ENCODE measurements at places on chromosomes 5 and 9.

GRCh38 chr5:125835293-125836172, 587.7 kb upstream of the GRAMD2B start:
- no peak for DNase-seq

DNA sequence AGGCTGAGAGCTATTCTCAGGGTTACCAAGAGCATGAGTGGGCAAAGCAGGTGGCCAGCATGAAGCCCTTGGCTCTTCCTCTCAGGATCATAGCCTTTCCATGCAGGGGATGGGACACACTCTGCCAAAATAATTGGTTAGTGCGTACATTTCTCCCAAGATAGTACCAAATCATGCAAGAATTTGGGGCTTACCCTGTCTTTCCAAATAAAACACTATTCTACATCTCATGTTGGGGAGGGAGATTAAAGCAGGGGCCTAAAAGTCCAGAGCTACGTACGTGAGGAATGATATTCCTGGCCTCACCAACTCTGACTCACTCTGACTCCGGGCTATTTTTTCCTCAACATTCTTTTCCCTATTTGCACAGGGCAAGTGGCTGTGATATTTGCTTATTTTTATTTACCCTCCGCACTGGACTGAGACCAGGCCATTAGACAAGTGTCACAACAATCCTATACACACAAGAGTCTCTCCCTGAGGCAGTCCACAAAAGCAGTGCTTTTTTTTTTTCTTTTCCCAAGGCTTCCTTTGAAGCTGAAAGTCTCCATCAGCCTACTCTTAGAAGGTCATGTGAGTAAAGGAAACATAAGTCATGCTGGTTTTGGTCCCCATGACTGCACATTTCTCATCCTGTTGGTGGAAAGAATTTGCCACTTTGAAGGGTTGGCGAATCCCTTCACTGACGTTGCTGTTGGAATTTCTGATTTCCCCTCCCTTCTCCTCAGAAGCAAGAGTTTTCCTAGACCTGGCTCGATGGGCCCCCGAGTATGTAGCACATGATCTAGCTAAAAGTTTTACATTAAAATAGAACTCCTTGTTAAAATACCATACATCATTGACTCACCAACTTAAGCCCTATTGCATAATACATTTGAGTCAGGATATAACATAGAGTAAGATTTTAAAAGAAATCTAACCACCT, 40.0 kb downstream of the TMEM252 start:
- no peak for DNase-seq

GRCh38 chr5:179407191-179408175, 62.2 kb upstream of the ADAMTS2 start:
- DNase-seq = no peak

DNA sequence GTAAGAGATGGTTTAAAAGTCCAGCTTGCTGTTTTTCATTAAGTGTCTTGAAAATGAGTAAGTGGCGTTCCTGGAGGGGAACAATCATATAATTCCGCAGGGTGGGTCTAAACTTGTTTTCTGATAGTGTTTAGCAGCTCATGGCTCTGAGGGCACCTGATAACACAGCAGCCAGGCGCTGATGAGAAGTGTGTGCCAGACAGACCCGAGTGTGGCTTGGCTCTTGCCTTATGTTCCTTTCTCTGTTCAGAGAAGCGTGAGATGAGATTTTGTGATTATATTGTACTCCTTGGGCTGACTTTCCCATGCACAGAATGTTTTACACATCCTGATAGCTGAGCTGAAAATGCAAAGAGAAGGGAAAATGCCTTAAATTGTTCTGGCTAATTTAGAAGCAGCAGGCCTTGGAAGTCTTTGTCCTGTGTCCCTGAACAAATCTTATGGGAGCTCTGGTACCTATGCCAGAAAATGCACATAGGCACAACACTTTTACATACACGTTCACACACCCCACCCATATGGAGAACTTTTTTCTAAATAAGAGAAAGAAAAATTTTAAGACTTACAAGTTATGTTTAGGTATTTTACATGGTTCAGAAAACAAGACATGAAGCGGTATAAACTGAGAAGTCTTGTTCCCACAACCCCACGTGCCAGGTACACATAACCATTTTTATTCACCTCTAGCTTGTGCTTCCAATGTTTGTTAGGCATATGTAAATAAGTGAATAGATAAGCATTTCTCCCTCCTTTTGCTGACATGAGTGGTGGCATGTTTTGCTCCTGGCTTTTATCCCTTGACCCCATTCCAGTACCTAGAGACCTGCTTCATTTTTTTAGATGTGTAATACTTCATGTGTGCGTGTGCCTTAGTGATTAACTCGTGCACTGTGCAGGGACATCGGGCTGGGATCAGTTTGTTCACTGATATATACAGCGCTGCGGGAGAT, 152.2 kb upstream of the OTULINL start:
- no peak for DNase-seq

GRCh38 chr9:81649475-81650240, 39.7 kb downstream of the TLE1 start:
- DNase-seq = no peak

DNA sequence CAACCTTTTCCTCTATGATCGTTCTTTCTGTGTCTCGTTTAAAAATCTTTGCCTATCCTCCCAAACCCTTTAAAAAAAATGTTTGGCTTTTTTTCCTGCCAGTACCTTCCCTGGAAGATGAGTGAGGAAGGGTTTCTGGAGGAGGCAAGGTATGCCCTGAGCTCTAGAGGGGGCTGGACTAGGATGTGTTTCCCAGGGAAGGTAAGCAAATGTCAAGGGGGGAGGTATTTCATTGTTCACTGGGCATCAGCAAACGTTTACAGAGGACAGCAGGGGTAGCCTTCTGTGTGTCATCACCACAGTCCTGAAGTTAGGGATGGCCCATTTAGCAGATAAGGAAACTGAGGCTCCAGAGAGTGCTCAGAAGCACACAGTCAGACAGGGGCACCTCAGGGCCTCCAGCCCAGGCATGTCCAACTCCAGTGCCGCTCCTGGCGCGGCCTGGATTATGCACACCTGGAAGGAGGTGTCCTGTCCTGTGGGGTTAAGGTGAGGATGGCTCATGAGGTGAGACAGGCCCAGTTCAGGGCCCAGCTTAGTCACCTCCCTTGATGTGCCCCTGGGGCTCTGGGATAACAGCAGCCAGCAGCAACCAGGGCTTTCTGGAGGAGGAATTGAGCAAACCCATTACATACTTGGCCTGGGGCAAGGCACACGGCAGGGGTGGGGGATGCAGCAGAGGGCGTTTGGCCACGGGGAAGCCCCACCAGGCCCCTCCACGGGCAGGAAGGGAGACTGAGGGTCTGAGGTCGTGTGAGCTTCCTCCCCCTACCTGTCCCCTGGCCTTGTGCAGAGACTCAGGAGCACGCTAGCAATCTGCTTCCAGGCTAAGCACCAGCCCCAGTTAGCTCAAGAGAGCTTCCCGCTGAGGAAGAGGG, 100.3 kb upstream of the LMX1B start:
- no peak for DNase-seq

DNA sequence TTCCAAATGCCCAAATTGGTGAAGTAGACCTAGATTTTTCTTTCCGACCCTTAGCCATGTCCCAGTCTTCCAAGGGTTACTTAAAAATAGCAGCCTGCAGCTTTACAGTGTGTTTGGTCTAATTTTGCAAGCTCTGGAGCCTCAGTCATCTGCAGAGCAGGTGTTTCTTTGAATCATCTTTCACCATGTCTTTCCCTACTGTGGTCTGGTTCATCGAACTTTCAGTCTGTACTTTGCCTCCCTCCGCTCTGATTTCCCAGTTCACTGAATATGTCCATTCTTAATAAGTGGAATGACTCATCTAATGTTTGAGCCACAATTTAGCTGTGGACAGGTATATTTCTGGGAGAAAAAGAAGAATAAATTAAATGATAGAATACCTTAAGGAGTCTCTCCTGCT, 1060.7 kb downstream of the EFNA5 start:
- DNase-seq = no peak

- no peak for DNase-seq
Measured at GRCh38 chr5:170479484-170479883, 24.3 kb upstream of the KCNIP1 start.

DNA sequence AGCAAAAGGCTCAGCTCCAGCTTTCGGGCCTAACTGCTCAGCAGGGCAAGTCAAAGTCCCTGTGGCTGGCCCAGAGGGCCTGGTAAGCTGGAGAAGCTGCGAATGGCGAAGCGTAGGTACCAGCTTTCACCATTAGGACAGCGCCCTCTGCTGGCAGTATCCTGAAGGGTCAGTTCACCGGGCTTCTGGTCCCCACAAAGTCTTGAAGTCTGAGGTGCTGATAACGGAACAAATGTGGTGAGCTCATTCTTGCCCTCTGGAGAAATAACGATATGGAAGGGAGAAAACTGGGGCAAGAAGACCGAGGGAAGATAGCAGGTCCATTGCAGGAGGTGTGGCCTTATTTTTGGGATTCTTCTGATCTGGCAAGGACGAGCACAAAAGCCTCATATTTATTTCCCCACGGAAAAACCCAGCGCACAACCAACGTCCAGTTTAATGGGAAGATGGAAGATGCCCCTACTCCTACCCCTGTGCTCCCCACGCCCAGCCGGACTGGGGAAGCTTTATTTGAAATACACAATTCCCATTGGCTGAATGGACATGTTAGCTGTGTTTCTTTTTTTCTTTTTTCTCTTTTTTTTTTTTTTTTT, 7.2 kb downstream of the SOWAHA start:
- peak; percentile 77 for DNase-seq

- no peak for DNase-seq
Measured at GRCh38 chr5:74303578-74303977, 336.9 kb downstream of the ENC1 start.

DNA sequence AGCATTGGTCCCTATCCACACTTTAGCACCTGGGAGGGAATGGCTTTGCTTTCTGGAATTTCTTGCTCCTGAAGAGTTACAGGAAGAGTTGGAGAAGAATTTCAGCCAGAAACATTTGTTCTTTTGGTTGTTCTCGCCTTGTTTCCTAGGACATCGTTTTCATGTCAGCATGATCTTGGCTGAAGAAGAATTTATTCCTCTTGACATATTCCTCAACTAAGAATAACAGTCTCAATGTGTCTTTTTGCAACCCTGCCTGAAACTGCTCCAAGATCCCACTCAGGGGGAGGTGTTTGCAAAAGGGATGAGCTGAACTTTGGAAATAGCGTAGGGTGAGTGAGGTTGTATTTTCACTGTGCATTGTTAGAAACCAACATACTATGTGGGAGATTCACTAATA, 26.1 kb downstream of the MAMDC2 start:
- no peak for DNase-seq

GRCh38 chr5:140674211-140674610, 835 bp upstream of the DND1 start:
- no peak for DNase-seq

DNA sequence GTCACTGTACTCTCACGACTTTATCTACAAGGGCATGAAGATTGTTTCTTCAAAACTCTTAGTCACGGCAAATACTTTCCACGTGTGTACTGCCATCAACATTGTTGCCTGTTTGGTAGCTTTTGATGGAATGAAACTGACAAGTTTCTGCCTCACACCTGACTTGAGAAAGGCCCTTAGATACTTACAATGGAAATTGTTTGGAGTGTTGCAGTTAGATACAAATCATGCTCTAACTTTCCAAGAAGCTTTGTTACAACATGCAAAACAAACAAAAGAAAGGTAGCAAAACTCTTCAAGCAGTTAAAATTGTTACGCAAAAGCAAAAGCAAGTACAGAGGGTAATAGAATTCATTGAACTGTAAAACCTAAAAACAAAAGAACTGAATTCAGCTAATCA, 91.1 kb upstream of the TLE4 start:
- no peak for DNase-seq

DNA sequence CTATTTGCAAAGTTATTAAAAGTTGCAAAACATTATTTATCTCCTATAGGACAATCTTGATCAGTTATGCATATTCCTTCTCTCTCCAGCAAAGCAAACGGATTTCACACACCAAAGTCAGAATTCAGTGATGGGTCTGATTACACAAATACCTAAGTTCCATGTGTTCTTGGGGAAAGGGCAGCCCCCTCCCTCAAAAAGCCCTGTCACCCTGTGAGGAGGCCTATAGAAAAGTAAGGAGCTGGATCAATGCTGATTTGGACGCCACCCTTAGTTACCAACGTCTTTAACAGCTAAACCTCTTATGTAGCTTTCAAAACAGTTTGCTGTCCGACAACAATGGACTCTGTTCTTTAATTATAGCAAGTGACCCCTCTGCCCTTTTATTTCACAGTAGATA, 6.4 kb downstream of the ZNF608 start:
- no peak for DNase-seq

DNA sequence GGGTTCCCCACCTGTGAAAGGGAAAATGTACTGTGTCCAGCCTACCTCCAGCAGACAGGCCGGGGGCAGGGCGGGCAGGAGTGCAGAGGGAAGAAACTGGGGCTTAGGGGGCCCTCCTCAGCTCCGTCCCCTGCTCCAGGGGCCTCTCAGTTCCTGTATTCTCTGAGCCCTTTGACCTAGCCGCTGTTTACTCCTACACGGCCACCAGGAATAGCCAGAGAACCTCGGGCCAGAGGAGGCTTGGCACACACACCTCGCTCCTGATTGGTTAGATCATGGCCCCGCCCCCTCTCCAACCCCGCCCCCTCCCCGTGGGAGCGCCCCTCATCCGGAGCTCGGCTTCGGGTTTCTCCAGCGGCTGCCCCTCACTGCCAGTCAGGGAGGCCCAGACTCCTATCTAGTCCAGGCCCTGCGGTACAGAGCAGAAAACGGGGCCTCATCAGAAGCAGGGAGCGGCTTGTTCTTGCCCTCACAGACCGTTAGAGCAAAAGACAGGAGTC, 2.2 kb downstream of the ST6GALNAC6 start:
- DNase-seq = no peak

DNA sequence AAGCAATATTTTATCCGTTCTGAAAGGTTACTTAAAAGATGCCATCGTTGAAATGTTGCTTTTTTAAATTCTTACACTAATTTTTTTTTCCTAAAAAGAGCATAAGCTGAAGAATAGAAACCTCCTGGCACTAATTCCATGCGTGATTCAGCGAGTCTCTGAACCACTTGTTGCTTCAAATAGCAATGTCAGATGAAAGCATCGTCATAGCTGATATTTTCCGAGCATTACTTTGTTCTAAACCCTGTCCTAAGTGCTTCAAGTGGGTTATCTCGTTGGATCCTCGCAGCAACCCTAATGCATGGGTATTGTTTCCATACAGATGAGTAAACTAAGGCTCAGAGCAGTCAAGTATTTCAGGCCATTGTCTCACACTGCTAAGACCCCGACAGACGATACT, 79.7 kb downstream of the CDH6 start:
- no peak for DNase-seq

GRCh38 chr9:72924154-72924790, 28.6 kb downstream of the ALDH1A1 start:
- no peak for DNase-seq

DNA sequence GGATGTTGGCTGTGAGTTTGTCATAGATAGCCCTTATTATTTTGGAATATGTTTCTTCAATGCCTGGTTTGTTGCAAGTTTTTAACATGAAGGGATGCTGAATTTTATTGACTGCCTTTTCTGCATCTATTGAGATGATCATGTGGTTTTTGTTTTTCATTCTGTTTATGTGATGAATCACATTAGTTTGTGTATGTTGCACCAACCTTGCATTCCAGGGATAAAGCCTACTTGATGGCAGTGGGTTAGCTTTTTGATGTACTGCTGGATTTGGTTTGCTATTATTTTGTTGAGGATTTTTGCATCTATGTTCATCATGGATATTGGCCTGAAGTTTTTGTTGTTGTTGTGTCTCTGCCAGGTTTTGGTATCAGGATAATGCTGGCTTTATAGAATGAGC, 225.6 kb downstream of the PCSK1 start:
- no peak for DNase-seq

- DNase-seq = no peak
Measured at GRCh38 chr5:39151745-39152144, 67.6 kb downstream of the FYB1 start.
